ENCODE measurements at places on chromosomes 16 and 17.

DNA sequence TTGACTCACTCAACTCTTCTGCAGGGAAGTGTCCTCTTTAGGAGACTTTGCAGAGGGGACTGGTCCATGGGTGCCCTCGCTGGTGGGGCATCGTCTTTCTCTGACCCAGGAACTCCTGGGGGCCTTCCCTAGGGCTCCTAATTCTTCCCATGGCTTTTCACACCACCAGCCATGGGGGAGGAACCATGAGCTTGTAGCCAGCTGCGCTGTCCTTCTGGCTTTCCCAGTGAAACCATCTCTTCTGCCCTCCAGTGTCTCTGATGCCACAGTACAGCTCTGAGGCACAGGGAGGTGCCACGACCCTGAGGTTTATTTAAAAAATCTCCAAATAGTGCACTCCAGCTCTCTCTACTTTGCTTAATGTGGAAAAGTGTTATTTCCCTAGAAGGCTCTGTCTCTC, 78.6 kb downstream of the SDR42E1 start:
- no peak for DNase-seq

DNA sequence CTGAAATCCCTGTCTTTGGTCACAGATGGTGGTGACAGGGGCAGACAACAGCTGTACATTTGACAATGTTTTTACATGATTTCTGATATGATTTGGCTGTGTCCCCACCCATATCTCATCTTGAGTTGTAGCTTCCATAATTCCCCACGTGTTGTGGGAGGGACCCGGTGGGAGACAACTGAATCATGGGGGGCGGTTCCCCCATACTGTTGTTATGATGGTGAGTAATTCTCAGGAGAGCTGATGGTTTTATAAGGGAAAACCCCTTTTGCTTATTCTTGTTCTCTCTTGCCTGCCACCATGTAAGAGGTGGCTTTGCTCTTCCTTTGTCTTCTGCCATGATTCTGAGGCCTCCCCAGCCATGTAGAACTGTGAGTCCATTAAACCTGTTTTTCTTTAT, 353.9 kb downstream of the CPPED1 start:
- DNase-seq, result no peak

DNA sequence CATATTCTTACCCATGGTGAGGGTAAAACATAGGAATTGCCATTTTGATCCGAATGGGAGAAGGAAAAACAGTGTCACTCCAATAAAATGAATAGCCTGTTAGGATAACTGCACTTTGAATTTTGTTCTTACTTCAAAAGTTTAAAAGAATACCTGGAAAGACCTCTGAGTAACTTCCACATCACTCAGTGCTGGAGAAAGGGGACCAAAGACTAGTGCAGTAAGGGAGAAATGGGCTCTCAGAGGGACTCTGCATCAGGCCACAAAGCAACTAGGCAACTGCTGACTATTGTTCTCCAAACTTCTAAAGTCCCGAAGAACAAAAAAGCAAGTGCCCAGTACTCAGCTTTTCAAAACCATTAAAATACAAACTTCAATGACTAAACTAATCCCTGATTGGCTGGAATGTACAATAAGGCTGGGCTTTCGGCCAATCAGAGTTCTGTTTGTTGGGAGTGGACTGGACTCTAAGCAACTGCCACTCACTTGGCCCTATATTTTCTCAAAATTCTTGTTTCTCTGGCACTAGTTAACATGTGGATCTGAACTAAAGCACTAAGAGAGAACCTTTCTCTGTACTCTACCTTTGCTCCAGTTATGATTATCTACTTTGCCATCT, 6.2 kb downstream of the DNAJC7 start:
- DNase-seq, result no peak

- no peak for DNase-seq
Measured at GRCh38 chr16:35221482-35222185, 1762.2 kb downstream of the TP53TG3F start.

GRCh38 chr16:85631802-85632393, 18.8 kb downstream of the GSE1 start:
- no peak for DNase-seq

GRCh38 chr17:4648741-4649140, 7.3 kb upstream of the ALOX15 start:
- DNase-seq, result no peak

DNA sequence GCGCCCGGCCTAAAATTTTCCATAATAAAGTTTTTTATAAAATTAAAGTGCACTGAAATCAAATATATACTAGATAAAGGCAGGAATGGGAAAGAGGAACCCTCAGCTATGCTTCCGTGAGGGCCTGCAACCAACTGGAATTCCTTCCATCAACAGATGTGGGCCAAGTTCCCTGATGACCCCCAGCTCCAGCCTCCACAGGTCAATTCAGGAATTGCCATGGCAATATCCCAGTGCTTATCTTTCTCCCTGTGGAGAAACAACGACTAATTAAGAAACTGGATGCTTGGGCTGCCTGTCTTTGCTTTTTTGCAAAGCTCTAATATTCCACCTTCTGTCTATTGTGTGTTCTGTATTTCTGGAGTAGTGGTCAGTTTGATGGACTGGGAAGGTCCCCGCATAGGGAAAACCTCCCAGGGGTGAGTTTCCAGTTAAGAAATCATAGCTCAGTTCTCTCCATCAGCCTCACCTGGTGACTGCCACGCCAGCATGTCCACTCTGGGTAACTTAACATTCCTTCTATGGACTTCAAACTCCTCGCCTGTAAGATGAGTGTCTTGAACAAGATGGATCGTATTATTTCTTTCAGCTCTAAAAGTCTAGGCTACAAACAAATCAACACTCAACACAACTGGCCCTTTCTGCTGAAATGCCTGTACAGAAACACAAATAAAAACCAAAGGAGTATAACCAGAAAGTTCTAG, 67.9 kb downstream of the CREBBP start:
- no peak for DNase-seq

- DNase-seq, result no peak
Measured at GRCh38 chr16:3216263-3216640, 18.7 kb downstream of the ZNF200 start.
